Activated T-cell treated with anti-CD3 and anti-CD28 coated beads, Interleukin-2, amount 50 U/mL, for 72 hours (primary cell): ENCODE measurements at places on chromosomes 1 and 21.

- no peak for DNase-seq
Measured at GRCh38 chr1:51009381-51009780, 39.3 kb downstream of the CDKN2C start.

- DNase-seq: peak; percentile 52
Measured at GRCh38 chr1:115098979-115099692, 9.8 kb upstream of the TSPAN2 start.

DNA sequence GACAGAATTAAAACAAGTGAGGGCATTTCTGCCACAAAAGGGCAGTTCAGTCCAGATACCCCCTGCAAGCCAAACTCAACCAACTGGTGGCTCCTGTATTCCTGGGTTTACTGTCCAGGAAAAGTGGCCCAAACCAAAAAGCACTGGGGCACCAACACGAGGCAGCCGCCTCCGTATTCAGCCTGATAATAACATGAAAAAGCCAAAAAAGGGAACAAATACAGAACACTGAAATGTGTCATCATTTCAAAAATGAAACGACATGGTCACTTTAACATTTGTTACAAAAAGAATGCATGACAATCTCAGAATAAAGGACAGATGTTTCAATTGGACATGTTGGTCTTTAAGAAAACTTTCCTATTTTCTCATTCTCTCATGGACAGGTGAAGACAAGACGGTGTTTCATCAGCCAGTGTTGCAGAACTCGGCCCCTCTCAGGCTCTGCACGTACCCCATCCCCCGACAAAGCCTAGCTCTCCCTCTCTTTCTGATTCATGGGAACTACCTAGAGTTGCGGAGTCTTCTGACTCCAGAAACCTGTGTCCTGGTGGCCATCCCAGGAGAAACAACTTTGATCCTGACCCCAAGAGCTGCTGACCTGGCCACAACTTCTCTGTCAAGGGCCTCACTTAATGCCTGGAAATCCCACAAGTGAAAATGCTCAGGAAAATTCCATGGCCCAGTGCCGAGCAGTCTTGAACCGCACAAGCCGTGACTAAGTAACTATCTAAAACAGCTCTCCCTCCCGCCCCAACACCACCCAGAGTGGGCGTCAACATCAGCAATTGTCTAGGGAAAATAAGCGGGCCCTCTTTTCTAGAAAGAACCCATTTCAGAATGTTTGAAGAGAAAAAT is 27.1 kb downstream of the ZBTB17 start:
- peak; percentile 41 for DNase-seq

DNA sequence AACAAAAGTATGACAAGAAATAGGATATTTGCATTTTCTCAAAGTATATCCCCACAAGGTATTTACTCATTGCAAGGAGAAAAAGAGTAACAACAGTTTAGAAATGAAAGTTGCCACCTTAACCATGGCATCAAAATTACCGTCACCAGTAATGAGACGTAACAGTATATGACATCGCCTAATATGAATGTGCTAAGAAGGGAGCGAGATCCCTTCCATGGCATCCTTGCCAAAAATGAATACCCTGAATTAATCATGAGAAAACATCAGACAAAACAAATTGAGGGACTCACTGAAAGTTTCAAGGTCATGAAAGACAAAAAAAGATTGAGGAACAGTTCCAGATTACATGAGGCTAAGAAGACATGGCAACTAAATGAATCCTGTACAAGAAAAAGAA is 78.9 kb upstream of the MROH9 start:
- DNase-seq: no peak

DNA sequence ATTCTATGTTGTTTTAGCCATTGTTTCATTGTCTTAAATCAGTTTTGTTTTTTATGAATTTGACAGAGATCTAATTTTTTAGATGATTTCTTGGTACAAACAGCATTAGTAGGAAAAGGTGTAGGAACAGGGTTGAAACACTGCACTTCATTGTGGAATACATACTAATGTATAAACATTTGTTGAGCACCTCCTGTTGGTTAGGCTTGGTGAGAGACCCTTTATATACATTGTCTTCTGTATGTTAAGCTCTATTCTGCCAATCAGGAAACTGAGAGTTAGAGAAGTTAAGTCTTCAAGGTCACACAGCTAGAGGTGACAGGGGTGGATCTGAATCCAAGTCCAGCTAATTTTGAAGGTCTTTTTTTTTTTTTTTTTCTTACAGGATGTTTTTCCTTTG is 192.7 kb downstream of the VPS13D start:
- no peak for DNase-seq

DNA sequence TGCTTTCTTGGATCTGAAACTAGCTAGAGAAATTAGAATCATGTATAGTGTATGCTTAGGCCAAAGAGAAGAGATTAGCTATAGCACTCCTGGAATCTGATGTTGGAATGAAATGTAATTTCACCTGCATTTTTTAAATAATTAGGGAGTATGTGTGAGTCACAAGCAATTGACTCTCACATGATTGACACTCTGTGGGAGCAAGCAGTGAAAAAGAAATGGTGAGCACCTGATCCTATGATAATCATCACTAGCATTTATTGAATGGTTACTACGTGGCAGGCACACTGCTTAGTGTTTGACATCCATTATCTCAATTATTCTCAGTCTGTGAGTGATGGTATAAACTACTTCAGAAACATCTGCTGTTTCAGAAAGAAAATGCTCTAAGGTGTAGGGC is 176.6 kb downstream of the NRIP1 start:
- DNase-seq: no peak

- DNase-seq: no peak
Measured at GRCh38 chr1:178500091-178500770, 3.5 kb upstream of the CLEC20A start.

DNA sequence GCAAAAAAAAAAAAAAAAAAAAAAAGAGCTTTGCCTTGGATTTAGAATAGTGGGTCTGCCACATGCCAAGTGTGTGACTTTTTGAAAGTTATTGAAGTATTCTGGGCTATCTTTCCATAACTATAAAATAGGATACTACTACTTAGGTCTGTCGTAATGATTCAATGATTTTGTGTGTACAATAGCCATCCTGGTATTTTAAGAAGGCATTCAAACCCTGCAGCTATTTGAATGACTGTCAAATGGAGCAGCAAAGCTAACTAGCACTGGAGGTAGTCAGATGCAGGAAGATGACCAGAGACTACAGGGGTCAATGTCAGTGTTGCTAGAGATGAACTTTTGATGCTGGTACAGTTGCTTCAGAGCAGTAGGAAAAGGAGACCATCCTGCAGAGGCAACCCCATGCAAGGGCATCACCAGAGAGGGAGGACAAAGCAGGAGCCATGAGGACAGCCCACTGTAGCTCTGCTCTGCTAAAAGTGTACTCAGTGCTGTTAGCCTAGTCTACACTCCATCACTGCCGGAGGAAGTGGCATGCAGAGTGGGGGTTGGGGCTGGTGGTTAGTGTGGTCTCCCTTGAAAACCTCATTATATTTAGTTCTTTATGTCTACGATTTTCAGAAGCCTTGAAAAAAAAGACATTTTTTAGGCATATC is 29.0 kb downstream of the DUSP10 start:
- peak; percentile 84 for DNase-seq
